ENCODE measurements at places on chromosomes 7 and 10.
A peak's percentile ranks its signal among the peaks of the same experiment; 100 is the strongest.

DNA sequence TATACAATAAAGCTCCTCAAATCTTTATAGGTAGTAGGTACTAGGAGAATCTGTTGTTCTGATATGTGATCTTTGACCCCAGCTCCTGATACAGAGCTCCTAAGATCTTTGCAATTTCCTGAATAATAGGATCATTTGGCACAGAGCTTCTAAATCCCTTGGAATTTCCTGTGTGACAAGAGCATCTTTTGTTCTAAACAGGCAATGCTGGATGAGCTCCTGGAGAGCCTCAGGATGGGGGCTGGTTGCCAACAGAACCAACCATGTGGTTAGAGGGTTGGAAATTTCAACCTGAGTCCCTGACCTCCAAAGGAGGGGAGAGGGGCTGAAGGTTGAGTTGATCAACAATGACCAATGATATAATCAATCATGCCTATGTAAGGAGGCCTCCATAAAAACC lies 629.0 kb downstream of the CCSER2 start:
- no peak for DNase-seq

DNA sequence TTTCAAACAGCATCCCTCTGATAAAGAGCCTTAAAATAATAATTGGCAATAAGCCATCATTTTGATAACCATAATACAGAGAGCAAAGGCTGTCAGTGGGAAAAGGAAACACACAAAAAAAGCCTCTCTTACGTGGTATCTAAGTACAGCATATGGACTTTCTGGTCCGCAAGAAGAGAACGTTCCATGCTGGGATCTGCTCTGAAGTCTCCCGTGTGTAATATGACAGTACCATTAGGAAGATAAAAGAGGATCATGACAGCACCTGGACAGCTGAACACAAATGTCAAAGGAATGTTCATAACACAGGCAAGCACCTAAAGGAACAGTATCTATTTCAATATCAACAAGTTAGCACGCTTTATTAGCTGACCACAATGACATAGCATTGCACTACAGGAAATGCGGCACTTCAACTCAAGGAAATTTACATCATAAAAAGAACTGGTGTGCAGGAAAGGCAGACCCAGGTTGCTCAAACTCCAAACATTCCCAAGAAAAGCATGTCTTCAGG lies 9.9 kb downstream of the DCLRE1A start:
- no peak for DNase-seq

DNA sequence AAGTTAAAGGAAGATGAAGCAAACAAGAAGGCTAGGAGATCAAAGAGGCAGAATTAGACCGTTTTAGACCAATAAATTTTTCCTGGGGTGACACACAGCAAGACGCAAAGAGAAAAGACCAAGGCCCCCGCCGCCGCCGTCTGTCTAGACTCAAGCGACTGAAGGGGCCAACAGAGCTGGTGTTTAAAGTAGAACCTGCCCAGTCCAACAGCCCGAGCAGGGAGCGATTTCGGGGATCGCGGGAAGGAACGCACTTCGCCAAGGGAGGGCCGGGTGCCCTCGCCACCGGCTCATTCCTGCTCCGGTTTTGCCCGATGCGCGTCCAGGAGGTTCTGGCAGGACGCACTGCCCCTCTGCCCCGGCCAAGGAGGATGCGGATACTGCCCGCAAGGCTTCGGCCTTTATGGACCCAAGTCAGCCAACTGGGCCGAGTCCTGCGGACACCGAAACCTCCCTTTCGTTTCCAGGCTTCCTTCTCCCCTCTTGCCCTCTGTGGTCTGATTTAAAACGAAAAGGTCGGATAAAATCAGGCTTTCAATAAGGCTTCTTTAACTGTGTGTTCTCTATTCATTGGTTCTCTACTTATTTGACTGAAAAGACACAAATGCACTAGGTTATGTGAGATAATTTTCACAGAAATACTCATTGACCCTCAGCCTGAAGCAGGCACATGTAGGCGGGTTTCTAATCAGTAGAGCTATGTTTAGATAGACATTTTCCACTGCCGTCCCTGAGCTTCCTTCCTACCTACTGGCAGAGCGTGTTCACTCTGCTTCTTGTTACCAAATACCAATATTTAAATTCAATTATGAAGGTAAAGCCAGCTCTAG lies 2.2 kb upstream of the HOXA7 start:
- no peak for DNase-seq

DNA sequence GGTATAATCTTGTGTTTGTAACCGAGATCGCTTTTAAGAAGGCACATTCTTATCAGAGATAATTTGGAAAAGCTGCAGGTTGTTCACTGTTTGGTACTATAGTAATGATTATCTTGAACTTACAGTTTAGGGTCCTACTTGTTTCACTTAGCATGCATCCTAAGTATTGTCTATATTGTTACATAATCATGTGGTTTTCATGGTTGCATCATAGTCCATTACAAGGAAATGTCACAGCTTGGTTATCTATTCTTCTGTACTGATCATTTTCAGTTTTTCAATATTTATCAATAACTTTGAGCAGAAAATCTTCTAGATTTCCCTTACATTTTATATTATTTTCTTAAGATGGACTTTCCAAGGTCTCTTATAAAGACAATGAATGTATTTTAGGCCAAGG lies 116.3 kb downstream of the PLPP4 start:
- no peak for DNase-seq

DNA sequence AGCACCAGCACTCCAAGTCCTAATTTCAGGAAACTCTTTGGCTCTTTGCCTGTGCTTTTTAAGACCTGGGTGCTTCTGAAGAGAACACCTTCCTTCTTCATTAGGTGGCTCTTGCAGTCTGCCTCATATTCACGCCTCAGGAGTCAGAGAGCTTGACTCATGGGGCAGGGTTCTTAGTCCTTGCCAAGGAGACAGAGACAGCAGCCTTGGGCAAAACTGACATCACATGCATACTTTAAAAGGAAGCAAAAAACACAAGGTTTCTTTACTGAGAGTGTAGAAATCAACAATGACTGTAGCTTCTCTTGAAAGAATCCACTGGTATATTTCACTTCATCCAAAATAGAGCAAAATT lies 780.6 kb downstream of the INHBA start:
- no peak for DNase-seq

GRCh38 chr7:100801833-100802568 lies 25.3 kb downstream of the EPHB4 start:
- no peak for DNase-seq

- DNase-seq = no peak
These were observed 43.9 kb upstream of the KCND2 start for GRCh38 chr7:120229084-120229483.

DNA sequence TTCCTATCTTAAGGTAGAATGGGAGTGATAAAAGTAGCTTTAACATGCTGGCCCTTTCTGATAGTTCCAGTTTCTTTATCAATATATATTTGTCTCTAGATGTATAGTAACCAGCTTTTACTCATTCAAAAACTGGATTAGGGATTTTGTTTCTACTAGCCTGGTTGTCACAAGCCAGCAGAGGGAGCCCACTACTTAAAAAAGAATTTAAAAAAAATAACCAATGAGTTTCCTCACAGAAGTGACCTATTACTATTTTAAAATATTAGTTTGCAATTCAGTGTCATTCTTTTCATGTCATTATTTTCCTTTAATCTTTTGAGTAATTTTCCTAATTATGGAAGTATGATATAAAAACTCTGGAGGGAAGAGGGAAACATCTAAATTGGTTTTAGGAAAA lies 142.1 kb downstream of the PHTF2 start:
- no peak for DNase-seq

GRCh38 chr10:131975003-131975402 lies 6.7 kb downstream of the BNIP3 start:
- no peak for DNase-seq

DNA sequence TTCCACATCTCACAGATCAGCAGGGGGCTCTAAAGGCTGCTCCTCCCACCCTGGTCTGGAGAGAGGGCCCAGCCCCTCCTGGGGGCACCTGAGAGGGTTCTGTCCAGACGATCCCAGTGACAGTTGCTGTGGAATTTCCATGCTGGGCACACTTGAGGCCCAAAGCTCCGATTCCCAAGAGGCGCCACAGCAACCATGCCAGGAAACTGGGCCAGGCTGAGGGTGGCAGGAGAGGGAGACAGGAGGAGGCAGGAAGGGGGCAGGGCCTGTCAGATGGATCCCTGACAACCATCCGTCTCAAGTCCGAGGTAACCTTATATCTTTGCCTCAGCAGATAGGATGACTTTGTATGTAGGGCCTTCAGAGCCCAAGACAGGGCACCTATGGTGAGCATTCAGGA lies 4.3 kb upstream of the NOS3 start:
- no peak for DNase-seq

DNA sequence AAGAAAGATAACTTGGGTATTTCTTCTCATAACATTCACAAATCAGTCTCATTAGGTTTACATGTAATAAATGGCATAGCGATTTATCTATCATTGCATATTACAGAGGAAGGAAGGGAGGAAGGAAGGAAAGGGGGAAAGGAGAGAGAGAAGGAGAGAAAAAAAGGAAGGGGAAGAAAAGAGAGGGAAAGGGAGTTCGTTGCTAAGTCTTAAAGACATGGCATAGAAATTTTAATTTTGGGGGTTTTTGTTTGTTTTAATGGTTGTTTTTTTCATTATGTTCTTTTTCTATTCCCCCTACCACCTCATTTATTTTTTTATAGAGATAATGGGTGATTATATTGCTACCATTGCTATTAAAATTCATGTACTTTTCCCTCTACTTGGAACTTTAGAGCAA lies 604.3 kb downstream of the IPMK start:
- DNase-seq = no peak

GRCh38 chr7:46157404-46157803 lies 236.3 kb upstream of the IGFBP3 start:
- no peak for DNase-seq

DNA sequence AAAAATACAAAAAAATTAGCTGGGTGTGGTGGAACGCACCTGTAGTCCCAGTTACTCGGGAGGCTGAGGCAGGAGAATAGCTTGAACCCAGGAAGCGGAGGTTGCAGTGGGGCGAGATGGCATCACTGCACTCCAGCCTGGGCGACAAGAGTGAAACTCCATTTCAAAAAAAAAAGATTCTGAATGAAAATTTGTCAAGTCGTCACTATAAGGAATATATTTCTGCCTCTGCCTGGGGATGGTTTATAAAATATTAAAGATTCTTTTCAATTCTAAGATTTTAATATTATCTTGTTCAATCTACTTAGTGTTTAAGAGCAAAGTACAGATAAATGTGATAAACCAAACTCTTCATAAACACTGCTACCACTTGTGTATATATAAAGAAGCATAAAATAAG lies 147.3 kb downstream of the NRBF2 start:
- DNase-seq = no peak

DNA sequence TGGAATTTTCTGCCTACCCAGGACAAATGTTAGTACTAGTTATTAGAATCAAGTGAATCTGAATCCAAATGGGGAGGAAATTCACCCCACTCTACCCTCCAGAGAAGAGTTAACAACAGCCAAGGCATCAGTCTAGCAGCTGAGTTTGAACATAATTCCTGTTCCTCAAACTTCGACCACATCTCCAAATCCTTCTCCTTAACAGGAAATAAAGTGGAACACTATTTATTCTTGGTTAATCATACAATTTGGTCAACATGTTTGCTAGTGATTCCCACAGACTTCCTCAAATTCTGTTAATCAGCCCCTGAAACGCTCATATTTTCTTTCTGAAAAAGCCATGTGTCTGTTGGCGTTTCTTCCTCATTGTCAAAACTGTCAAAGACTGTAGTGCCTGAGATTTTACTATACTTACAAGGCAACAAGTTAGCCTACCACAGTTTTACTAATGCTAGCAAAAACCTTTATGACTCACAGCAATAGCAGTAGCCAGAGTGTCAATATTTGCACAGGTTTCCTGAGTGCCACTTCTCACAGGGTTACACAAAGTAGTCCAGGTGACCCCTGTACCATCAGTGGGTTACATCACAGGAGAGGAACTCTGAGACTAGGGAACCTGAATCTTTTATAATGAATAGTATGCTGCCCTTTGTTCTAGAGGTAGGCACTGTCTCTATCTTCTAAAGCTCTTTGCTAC lies 202.9 kb downstream of the GRM3 start:
- no peak for DNase-seq

DNA sequence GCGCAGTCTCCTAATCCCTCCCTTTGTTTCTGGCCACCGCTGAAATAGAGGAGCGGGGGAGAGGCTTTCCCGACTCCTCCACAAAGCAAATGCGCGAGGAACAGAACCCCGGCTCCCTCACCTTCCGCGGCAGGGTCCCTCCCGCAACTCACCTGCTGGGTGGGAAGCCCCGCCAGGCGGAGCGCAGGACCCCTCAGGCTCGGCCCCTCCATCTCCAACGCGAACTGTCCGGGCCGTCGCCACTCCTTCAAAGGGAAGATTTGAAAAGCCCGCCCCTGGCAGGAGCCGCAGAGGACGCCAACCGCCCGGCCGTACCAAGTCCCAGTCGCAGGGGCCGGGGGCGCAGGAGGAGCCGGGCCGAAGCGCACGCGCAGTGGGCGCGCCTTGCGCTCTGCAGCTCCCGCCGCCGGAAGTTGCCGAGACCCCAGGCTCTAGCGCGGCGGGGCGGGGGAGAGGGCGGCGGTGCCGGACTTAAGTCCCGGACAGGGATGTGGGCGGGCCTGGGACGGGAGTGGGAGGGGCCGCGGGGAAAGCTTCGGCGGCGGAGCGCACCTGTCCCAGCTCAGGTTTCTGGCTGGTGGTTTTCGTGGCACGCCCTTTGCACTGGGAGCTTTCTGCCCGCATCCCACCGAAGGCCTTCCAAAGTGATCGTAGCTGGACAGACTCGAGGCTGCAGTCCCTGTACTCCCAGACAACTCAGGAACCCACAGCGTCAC lies at the start of gene RTKN2:
Gene RTKN2, minus strand, starts transcription at position 446 of the 716 bp plus-strand sequence. Its CDS starts 234 bp downstream, at position 212.
- peak; percentile 40 for DNase-seq

GRCh38 chr7:1452205-1452604 lies 7.1 kb downstream of the MICALL2 start:
- DNase-seq = no peak

GRCh38 chr7:81014908-81015307 lies 96.1 kb upstream of the SEMA3C start:
- DNase-seq = no peak

DNA sequence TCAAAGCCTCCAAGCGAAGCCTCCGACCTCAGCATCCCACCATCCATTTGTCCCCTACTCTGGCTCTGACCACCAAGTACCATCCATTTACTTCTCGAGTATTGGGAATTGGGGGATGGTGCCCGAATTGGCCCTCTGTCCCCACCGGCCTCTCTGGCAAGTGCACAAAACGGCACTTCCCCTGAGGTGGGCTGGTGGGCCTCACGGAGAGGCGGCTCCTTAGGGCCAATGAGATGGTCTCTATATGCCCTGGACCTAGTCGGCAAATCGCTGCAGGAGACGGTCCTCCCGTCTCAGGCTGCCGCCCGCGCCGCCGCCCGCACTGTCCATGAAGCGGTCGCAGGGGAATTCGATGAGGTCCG lies 2.8 kb downstream of the TRIL start:
- DNase-seq = no peak

- DNase-seq = no peak
These were observed 239.5 kb upstream of the PLXNA4 start for GRCh38 chr7:132815696-132816311.

DNA sequence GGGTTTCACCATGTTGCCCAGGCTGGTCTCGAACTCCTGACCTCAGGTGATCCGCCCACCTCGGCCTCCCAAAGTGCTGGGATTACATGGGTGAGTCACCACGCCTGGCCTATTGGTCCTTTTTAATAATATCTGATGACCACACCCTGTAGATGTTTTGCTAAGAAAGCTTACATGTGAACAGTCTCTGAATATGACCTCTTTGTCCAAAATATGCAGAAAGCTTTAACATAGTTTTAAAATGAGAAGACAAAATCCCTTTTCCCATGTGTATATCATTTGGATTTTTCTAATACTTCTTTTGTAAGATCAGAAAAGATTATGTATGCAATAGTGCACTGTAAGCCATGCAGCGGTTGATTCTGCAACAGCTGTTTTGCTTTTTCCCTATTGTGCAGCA lies 38.5 kb downstream of the MCU start:
- DNase-seq = no peak
